ENCODE measurements at places on chromosomes 3 and 15.
A peak's percentile ranks its signal among the peaks of the same experiment; 100 is the strongest.

GRCh38 chr3:67154429-67154828 lies 156.3 kb downstream of the KBTBD8 start:
- no peak for DNase-seq

GRCh38 chr15:89196994-89197393 lies 24.4 kb downstream of the RLBP1 start:
- DNase-seq, result no peak

DNA sequence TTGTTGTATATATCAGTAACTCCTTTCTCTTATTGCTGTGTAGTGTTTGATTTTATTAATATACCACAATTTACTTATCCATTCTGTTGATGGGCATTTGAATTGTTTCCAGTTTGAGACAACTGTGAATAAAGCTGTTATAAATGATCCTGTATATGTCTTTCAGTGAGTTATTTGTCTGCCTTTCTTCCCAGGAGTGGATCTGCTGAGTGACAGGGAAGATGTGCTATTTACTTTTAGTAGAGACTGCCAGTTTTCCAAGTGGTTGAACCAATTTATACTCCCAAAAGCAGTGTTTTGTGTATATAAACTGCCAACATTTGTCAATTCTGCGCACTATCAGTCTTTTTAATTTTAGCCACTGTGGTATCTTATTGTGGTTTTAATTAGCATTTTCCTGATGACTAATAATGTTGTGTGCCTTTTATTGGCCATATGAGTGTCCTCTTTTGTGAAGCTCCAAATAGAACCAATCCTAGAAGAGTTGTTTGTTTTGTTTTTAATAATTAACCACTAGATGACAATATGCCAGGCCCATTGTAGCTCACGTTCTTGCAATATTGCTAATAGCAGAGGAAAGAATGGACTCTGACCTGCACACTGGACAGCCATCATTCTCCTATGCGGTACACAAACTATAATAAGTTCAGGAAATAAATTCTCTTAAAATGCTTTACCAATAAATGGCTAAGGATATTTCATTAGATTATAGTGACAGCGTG lies 25.3 kb downstream of the TRANK1 start:
- DNase-seq, result no peak

GRCh38 chr15:88479169-88479568 lies 11.7 kb downstream of the MRPS11 start:
- DNase-seq, result no peak

GRCh38 chr3:11803977-11804892 lies 42.5 kb downstream of the TAMM41 start:
- DNase-seq, result peak; percentile 22

DNA sequence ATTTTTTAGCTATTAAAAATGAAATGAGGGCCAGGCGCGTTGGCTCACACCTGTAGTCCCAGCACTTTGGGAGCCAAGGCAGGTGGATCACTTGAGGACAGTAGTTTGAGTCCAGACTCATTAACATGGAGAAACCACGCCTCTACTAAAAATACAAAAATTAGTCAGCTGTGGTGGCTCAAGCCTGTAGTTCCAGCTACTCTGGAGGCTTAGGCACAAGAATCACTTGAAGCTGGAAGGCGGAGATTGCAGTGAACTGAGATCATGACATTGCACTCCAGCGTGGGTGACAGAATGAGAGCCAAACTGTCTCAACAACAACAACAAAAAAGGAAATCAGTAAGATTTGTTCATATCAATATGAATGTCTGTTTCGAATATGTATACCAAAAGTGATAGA lies 517.1 kb downstream of the ROBO1 start:
- DNase-seq, result no peak

DNA sequence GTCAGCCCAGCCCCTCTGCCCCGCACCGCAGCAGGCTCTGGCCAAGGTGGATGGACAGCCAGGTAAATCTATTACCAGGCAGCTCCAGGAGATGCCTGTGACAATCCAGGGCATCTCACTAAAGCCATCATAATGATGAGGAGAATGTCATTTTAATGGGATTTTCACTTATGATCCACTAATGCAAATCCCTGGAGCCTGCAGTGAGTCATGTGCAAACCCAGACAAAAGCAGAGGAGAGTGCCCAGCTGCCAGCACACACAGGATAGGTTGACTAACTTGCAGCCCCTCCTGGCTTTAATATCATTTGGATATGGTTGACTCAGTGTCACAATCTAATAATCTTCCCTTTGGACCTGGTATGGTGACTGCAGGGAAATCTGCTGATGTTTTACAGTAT lies 206.9 kb upstream of the TRIM42 start:
- no peak for DNase-seq

DNA sequence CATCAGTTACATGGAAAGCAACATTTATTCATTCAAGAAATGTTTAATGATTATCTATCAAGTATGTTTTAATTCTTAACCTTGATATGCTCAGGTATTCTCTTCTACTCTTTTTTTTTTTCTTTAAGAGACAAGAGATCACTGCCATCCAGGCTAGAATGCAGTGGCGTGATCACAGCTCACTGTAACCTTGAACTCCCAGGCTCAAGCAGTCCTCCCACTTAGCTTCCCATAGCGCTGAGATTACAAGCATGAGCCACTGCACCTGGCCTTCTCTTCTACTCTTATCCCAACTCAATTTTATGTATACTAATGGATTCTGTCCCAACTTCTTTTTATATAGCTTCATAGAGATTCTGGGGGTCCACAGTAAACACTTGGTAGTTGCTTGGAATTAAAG lies 50.9 kb downstream of the SETD2 start:
- no peak for DNase-seq

DNA sequence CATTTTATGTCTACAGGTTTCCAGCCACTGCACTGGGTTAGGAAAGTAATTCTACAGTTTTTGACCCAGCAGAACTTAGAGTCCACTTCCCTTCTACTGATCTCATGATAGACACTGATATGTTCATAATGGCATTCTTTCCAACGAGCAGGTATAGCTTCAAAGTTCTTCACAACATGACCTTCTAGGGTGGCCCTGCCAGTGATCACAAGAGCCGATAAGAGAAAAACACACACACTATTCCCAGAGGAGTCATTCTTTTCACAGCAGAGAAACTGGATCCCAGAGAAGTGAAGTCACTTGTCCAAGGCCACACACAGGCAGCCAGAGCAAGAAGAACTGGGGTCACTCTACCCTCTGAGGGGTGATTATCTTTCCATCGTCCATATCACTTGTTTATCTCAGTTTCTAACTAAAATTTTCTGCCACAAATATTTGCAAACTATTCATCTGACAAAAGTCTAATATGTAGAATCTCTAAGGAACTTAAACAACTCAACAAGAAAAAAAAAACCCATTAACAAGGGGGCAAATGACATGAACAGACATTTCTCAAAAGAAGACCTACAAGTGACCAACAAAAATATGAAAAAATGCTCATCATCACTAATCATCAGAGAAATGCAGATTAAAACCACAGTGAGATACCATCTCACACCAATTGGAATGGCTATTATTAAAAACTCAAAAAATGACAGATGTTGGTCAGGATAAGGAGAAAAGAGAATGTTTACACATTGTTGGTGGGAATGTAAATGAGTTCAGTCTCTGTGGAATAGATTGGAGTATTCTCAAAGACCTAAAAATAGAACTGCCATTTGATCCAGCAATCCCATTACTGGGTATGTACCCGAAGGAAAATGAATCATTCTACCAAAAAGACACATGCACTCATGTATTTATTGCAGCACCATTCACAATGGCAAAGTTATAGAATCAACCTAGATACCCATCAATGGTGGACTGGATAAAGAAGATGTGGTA lies 31.5 kb downstream of the SPTSSB start:
- DNase-seq, result no peak

DNA sequence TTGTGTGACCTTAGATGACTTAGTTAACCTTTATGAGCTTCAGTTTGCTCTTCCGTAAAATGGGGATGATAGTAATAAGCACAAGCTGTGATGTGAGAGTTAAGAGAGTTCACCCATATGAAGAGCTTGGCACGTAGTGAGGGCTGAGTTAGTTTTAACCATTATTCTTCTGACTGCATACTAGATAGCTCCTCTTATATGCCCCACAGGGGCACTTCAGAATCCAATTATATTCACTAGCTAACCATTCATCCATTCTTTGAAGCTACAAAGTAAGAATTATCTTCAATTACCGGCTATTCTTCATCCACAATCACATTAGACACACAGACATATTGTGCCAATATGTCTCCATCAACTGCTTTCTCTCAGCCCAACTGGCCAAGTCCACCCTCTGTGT lies 159.0 kb upstream of the STT3B start:
- no peak for DNase-seq

DNA sequence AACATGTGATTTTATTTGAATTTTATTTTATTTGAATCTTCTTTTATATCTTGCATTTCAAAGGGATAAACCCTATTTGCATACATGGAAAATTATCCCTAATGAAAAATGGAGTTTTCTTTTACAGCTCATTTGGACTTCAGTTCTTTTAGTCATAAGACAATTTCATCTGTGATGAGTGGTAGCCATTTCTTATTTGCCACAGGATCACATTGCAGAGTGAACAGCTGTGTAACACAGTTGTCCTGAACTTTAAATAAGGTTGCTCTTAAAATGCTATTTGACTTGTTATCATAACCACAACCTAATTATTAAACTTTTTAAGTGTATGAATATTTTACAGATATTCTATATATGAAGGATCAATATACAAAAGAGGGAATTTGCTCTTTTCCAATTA lies 221.7 kb upstream of the ROPN1 start:
- DNase-seq, result no peak

- no peak for DNase-seq
Measured at GRCh38 chr3:192331749-192332385, 395.5 kb downstream of the FGF12 start.

GRCh38 chr15:49042165-49042564 lies 4.1 kb downstream of the SECISBP2L start:
- no peak for DNase-seq

DNA sequence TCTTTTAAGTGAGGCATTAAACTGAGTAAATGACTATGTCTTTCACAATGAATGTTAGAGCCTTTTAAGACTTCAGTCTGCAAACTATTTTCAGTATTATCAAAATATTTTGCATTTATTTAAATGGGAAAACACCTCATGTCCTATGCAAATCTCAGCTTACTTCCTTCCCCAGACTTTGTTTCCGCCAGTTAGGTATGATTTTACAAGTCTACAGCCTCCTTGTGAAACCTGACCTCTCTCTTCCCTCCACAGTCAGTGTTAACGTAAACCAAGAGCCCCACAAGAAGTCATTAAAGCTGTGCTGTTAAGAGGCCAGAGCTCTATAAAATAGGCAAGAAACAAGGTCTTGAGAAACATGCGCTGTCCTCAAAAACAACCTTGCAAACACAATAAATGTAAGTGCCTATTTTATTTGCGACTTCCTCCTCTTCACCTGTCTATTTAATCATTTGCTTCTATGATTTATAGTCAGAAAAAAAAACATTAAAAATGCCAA lies 48.3 kb downstream of the PRTG start:
- DNase-seq, result peak; percentile 27

GRCh38 chr3:56775445-56775837 lies 26.3 kb downstream of the ARHGEF3 start:
- DNase-seq, result no peak

DNA sequence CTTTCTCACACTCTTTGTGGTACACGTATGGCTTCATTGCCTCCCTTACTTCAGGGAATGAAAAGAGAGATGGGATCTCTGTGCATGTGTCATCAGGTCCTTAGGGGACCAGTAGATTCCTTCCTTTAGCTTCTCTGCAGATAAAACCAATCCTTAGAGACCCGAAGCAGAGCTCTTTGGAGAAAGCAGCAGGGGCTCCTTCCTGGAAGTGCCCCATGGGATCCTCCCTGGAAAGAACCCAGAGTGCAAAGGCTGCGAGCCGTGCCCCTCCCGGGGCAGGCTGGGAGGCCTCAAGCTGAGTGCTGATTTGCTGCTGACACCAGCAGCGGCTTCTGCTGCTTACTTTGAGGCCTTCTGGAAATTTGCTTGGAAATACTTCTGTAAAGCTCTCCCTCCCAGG lies 328.6 kb upstream of the RGMA start:
- DNase-seq, result no peak

- no peak for DNase-seq
Measured at GRCh38 chr3:114231616-114232015, 5.8 kb downstream of the ZNF80 start.

DNA sequence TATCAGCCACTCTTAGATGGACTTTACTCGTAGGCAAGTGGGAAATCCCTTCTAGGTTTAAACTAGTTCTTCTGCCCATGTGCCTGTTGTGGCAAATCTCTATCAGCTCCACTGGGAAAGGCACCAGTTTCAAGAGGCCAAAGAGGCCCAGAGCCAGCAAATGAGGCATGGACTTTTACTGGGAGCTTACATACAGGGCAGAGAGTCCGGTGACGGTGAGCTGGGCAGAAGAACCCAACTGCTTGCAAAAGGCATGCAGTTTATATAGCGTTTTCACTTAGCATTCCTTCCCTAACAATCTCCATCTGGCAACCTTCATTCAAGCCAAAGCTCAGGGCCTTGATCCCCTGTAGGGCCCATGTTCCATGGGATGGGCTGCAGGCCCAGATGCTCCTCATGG lies 93.0 kb upstream of the C3orf80 start:
- DNase-seq, result no peak

DNA sequence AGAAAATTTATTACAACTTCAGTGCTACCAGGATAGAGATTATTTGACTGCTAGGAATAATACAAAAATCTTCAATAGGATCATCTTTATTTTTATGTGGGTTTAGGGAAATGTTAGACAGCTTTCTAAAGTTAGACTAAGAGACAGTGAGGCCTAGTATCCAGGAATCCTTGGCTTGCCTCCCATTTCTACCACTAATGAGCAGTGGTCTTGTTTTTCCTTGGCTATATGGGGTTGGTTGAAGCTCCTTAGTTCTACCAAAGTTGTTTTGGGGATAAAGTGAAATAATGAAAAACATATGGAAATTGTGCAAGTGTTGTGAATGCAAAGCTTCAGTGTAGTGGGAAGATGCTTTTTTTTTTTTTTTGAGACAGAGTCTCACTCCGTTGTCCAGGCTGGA lies 16.8 kb downstream of the AP4E1 start:
- DNase-seq, result no peak

DNA sequence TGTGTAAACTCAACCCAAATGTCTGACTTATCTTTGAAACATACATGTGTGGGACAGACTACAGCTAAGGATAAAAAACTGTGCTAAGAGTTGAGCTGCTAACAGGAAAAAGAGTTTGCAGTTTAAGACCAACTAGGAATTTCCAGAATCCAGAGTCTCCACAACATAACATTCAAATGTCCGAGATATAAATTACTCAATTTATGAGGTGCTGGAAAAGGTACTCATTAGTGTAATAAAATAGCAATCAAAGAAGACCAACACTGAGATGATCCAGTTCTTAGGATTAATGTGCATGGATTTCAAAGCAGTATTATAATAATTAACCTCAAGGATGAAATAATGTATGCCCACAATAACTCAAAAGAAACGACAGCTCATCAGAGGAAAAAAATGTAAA lies 426.5 kb upstream of the KCNMB2 start:
- no peak for DNase-seq

DNA sequence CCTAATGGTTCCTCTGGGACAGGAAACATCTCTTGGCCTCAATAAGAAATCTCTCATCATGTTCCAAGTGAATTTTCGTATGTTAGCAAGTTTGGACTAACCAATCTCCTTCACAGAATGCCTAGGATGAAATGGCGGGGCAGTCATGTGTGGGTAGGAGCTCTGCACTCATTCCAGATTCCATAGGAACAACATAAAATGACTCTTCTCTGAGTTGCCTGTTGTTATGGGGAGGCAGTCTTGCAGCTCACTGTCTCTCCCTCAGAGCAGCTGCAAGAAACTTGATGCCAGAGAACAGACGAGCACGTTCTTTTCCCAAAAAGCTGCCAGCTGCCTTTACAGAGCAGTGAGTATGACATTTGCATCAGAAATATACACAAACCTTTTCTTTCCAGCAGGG lies 34.1 kb downstream of the SPATA12 start:
- DNase-seq, result no peak

- no peak for DNase-seq
Measured at GRCh38 chr3:15324379-15324808, 8.0 kb downstream of the SH3BP5 start.
